ENCODE measurements at places on chromosomes 2 and 18. TPM values are rescaled to one million over a fixed set of nuclear protein-coding genes. Genes with fewer than 3 reads are reported as not detected.

The KCNG3 gene
- total RNA-seq, result not detected

The RIT2 gene
- total RNA-seq, result not detected

The L3MBTL4 gene
- 0.59 TPM for total RNA-seq

The DNAH7 gene
- 0.40 TPM for total RNA-seq

The DYNAP gene
- total RNA-seq, result not detected

The MOGAT1 gene
- total RNA-seq, result 0.65 TPM

GRCh38 chr2:104118889-104119288 lies 735.0 kb upstream of the POU3F3 start:
- no peak for DNase-seq

DNA sequence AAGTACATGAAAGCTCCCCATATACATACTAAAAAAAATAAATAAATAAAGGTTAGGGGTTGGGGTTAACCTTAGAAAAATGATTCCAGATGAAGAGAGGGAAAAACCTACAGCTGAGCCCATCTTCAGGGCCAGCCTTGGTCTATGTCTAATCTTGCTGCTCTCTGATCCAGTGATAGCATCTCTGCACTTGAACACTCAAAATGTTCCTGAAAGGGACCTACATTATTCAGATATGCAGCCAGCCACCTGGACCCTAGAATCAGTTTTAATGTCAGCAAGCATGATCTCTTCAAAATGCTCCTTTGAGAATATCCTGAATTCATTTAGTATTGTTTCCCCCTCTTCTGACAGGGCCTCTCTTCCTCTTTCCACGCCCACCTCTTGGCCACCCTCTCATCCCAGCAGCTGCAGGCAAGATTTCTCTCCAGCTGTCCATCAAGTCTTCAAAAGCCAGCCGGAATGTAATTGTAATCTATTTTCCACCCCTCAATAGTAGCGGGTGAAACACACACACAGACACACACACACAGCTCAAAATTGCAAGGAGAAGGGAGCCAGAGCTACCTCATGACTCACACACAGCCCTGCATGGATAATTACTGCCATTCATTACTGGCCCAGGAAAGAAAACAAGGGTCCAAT lies 135.5 kb downstream of the MYO3B start:
- no peak for DNase-seq

DNA sequence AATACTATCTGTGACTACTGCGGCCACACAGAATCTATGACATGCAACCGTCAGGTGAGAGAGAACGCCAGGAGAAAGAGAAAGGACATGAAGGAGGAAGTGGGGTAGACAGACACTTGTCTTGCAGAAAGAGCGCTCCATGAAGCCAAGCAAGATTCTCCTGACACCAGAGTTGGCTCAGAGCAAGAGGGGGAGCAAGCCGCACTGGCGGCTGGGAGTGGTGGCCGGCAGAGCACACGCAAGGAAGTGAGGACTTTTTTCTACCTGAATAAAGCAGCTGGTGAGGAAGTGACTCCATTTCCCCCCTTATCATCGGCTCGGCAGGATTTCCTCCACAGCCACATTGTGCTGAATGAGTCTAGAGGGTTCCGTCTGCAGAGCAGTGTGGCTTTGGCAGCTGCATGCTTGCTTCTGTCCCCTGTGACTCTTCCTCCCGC lies 181.6 kb downstream of the BCL2 start:
- DNase-seq, result peak; percentile 56

DNA sequence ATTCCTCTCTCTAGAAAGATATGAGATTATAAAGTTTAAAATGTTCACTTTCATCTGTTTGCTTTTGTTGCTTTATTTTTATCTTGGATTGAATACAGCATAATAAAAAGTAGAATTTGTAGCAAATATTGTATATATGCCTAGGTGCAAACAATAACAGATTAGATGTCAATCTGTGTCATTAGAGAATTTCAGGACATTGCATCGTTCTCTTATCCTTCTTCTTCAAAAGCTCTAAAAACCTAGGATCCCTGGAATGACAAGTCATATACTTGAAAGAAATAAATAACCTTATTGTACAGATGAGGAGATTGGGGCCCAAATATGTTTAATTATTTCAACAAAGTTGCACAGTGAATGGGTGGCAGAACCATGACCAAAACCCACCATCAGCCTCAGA lies 102.8 kb upstream of the BZW1 start:
- no peak for DNase-seq

DNA sequence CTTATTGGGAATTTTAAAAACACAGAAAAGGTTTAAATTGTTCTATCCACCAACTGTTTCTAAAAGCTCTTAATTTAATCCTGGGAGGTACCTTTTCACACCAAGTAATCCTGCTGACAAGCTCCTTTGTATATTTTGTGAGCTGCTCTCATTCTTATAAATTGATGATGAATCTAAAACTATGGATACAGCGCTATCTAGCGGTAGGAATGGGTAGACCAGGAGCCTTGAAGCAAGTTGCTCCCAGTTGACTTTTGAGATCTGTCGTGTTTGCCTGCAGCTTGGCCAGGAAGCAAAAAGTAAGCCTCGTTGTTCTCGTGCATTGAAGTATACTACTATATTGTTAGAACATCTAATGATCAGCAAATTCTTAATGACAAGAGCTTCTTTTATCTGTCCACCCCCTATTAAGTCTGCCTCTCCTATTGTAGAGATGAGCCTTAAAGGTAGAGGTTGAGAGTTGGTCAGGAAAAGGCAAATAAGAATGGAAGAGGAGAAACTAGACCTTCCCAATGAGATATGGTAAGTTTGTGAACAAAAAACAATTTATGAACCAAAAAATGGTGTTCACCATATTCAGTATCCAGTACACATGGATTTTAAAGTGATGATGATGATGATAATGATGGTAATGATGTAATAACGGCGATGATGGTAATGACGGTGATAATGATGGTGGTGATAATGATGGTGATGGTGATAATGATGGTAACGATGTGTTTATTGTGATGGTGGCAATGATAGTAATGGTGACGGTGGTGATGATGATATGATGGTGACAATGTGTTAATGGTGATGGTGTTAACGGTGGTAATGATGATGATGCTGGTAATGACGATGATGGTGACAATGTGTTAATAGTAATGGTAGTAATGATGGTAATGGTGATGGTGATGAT lies 212.1 kb upstream of the NCKAP5 start:
- DNase-seq, result no peak

- DNase-seq, result no peak
These were observed 191.0 kb upstream of the TCF4 start for GRCh38 chr18:55778788-55779690.

DNA sequence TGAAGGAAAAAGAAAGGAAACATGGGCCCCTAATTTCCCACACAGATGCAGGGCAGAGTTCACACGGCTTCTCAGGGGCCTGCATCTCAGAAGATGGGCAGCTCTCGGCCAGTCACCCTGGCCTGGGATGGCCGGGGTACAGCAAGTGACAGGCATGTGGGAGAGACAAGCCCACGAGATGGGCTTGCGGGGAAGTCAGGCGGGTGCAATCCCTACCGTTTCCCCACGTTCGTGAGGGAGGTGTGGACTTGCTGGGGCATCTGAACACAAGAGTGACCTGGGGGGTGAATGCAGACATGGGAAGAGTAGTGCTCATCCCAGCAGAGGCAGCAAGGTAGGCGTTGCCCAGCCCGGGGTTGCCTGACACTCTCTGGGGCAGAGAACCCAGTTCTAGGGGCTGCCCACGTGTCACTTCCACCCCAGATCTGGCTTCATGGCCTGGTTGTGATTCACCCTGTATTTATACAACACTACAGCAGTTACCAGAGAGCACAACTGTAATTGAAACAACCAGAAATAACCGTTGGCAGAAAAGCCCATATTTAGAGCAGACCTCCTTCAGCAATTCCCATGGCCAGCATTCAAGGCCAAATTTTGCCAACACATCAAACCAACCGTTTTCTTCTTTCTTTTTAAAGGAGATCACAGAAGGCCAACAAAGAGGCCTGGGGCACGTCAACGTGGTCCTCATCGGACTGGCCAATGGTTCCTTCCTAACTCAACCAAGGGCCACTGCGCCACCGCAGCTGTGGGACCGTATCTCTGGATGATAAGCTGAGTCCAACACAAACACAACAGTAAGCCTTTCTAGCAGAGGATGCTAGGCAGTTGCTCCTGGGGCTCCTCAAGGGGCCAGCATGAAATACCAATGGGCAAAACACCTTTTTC lies 58.4 kb downstream of the PARD6G start:
- no peak for DNase-seq

DNA sequence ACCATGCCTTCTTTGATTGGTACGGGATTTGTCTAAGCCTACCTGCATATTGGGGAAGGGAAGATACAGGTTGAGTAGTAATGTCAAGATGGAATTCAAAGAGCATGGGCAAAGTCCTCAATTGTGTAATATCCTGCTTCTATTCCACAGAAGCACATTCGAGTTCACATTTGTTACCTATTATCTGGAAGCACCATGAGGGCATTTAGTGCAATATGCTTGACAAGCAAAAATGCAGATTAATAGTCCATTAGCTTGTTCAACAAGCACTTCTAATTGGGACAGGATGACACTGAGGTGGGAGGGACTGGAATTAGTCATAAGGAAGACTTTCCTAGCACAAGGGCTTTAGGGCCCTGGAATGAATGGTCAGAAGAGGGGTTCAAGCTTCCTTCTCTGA lies 40.5 kb downstream of the MYO5B start:
- DNase-seq, result no peak

- DNase-seq, result peak; percentile 71
These were observed 42.4 kb downstream of the LRRFIP1 start for GRCh38 chr2:237669628-237670392.

DNA sequence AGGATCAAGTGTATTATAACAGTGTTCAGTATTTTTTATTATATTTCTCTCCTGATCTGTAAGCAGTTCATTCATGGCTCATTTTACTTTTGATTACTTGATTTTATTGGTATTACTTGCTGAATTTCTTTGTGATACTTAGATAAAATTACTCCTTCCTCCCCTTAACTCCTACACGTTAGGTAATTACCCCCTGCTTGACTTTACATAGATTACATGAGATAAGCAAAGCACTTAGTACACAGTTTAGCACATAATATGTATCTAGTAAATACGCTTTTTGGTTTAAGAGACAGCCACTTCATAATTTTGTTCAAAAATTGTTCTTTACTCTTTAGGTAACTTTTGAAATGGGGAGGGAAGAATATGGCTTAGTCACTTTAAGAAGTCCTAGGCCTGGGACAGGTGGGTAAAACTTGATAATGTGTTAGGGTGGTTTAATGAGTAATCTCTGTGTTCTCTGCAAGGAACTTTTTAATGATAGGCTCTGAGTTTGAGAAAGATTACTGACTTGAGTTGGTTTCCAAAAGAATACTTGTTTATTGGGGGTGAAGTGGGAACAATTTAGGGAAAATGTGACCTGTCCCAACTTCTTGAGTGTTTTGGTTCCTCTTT lies 80.9 kb downstream of the NCOA1 start:
- no peak for DNase-seq

DNA sequence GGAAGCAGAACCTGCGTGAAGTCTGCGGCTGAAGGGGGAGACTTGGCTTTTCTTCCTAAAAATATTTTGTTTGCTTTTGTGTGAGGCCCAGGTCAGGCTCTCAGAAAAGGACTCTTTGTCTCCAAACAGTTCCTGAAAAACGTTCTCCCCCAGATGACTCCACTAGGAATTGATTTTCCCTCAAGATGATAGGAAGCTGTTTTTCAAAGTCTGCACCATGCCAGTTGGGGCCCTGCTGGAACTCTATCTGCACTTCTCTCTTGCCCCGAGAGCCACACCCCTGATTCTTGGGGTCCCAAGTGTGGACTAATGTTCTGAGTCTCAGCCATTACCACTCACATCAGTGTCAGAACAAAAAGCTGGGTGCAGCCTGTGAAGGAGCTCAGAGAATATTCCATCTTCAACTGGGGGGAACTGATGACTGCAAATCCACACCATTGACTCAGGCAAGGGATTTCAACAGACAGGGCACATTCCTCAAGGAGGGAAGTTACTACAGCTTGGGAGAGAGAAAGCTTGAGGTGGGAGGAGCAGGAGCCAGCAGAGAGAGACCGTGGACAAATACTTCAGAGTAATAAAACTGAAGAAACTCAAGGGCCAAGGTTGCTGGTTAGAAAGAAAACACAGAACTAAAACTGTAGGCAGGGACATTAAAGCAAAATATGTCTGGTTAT lies 768.3 kb downstream of the RNF144A start:
- no peak for DNase-seq

- no peak for DNase-seq
These were observed 2.1 kb downstream of the PPP3R1 start for GRCh38 chr2:68250196-68250595.

DNA sequence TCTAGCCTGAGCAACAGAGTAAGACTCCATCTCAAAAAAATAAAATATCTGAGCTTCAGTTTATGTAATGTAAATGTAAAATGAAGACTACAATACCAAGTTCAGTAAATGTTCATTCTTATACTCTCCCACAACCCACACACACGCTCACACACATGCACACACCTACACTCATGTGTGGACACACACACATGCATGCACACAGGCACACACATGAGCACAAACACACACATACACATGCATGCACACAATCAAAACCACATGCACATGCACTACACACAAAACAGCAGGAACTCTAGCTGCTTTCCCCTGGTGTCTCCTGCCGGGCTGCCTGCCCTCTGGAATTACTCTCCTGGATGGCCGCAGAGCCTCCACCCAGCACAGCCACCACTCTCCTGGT lies 90.6 kb downstream of the GFPT1 start:
- DNase-seq, result no peak

GRCh38 chr2:67340133-67341011 lies 56.8 kb upstream of the ETAA1 start:
- DNase-seq, result peak; percentile 53

GRCh38 chr2:241870611-241871537 lies 1.3 kb downstream of the RTP5 start:
- DNase-seq, result peak; percentile 44

DNA sequence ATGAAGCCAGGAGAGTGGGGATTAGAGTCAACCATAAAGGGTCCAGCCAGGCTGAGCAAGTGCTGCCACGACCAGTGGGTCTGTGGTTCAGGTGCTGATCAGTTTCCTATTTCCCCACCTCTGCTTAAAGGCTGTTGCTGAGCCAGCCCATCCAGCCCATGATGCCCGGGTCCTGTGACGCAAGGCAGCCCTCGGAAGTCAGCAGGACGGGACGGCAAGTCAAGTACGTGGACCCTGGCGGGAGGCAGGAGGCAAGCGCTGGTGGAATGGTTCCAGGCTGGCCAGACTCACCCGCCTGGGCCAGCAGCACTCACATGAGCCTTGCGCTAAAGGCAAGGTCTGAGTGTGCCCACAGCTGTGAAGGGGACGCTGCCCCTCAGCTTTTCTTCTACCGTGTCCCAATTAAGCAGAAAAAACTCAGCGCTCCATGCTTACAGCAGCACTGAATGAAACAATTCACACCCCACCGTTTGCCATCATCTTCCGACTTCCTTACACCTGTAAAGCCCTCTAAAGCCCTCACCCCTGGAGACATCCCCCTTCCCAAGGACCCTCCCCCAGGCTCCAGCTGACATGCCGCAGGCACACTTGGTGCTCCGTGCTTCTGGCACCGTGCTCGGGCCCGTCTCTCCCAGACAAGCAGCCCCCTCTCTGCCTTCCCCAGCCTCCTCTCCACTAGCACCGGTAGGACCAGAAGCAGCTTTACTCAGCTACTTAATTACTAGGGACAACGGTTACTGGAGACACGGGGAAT lies 11.3 kb upstream of the RPL31 start:
- DNase-seq, result no peak

All from Right ventricle myocardium superior (tissue), 1 donor.